Upper lobe of right lung (tissue), 1 donor: ENCODE measurements at places on chromosomes 13 and 19. TPM values are rescaled to one million over a fixed set of nuclear protein-coding genes. Genes with fewer than 3 reads are reported as not detected.

Gene PLPP2
- total RNA-seq = 5.7 TPM

Gene CYP4F2
- total RNA-seq = not detected

Gene RTBDN
- not detected for total RNA-seq

Gene PRR22
- total RNA-seq = 2.0 TPM

Gene MIDN
- 135 TPM for total RNA-seq

Gene SMAD9
- total RNA-seq = 21.5 TPM
